ENCODE measurements at places on chromosomes 16 and 17.

DNA sequence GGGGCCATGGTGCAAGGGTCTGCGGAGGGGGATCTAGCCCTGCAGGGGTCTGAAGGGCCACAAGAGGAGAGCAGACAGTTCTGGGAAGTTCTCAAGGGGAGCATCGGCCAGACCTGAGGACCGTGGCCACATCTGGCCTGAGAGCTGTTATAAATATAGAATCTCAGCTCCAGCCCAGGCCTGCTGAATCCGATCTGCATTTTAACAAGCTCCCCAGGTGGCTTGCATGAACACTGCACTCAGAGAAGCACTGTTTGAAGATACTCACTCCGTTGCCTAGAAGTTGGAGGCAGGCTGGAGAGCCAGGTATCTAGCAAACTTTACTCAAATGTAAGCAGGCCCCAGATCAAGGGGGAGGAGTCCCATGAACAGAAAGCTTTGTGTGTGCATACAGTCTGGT is 61.3 kb downstream of the NKD1 start:
- DNase-seq = no peak

DNA sequence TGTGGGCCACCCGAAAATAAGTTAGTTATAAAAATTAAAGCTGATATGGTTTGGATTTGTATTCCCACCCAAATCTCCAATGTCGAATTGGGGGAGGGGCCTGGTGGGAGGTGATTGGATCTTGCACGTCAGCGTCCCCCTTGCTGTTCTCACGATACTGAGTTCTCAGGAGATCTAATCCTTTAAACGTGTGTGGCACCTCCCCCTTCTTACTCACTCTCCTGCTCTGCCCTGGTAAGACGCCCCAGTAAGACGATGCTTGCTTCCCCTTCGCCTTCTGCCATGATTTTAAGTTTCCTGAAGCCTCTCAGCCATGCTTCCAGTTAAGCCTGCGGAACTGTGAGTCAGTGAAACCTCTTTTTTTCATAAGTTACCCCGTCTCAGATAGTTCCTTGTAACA is 35.4 kb downstream of the SYCE1L start:
- DNase-seq = no peak

DNA sequence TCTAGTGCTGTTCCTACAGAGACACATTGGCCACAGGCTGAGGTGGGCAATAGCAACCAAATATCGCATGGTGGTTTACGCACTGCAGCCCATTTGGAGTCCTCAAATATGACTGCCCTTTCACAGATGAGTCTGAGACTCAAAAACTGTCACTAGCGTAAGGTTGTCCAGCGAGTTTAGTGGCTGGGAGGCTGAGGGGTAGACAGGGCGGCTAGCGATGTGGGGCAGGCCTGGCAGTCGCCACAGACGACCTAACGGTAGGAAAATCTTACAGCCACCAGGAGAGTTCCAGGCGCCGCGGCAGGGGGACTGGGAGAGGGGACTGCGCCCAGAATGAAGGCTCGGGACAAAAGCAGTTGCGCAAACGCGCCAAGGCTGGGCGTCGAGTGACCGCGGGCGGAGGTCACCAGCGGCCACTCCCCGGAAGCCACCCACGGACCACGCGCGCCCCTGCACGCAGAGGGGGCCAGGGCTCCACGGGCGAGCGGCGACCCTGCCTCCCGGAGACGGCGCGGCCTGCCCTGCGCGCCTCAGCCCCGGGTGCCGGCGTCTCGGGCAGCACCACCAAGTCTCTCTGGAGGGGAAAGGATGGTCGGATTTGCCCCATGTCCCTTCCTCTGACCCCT is 699 bp upstream of the MAP1LC3B start:
- DNase-seq = peak; percentile 49

- DNase-seq = no peak
These were observed 244.6 kb upstream of the MYOCD start for GRCh38 chr17:12421077-12421476.

GRCh38 chr16:57265850-57266530 is 18.5 kb downstream of the PLLP start:
- DNase-seq = no peak

All from hypothalamus (tissue), 51 donors.